Stimulated activated effector memory CD8-positive, alpha-beta T cell treated with anti-CD3 and anti-CD28 coated beads, Interleukin-12 subunit alpha, Interleukin-12 subunit beta, amount 100 ng/mL, for 72 hours (primary cell): ENCODE measurements at places on chromosomes 1 and 21.

- no peak for DNase-seq
Measured at GRCh38 chr1:88357729-88358128, 326.3 kb upstream of the PKN2 start.

DNA sequence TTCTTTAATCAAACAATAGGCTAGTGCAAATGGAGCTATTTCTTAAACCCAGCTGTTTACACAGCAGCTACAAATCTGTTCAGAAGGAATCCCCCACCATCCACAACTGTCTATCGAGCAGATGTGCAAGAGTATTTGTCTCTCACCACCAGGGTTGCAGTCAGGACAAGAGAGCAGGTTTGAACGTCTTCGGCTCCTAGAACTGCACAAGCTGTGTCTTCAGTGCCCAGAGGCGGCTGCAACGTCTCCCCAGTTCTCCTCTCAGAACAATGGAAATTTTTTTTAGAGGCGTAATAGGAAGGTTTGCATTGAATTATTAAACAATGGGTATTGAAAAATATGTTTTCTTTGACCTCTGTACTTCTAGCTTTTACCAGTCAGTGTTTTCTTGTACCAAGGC is 7.3 kb downstream of the OVAAL start:
- no peak for DNase-seq

DNA sequence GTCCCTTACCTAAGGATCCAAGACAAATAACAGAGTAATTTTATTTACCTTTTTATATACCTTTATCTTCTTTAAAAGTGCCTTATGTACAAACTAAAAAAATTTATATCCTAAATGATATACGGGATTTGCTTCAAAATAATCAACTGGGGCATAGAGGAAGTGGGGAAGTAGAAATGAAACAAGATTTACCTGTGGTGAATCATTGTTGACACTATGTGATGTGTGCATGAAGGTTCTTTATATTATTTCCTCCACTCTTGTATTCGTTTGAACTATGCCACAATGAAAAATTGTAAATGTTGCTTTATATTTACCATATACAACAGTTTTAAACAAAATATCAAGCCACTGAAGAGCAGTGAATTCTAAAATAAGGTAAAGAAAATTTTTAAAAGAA is 13.0 kb downstream of the RGS7 start:
- no peak for DNase-seq

GRCh38 chr1:90761156-90761555 is 44.1 kb upstream of the BARHL2 start:
- no peak for DNase-seq

- no peak for DNase-seq
Measured at GRCh38 chr1:155518484-155518883, 44.1 kb downstream of the ASH1L start.

GRCh38 chr1:18794561-18794960 is 64.9 kb downstream of the TAS1R2 start:
- no peak for DNase-seq

DNA sequence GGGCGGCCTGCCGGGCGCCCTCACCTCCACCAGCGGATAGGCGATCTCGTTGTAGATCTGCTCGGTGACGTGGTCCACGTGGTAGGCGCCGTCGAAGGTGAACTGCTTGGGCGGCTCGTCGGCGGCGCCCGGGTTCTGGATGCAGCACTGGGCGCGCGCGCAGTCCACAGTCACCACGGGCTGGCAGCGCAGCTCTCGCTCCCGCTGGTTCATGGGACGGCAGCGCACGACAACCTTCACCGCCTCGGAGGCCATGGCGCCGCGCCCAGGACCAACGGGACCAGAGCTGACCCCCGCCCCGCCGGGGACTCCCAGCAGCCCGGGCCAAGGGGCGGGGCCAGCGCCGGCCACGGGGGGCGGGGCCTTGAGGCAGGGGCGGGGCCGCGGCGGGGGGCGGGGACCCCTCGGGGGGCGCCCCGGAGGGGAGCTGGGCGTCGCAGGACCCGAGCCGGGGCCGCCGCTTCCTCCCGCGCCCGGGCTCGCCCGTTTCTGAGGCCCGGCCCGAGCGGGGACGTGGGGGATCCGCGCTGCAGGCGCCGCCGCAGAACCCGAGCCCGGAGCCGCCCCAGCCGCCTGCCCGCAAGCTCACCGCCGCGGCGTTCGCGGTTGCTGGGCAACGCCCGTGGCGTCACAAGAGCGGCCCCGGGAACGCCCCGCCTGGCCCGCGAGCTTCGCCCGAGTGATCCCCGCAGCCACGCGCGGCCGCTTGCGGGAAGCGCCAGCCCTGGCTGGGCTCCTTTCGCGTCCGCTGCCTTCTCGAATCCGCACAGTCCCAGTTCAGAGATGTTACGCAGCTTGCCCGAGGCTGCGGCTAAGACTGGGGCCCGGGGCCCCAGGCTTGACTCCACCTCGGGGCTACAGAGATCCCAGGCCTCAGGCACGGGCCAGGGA is at the start of gene KIF17:
Gene KIF17 (minus strand): TSS at position 556 of the 891 bp plus-strand sequence. CDS start 301 bp downstream, at position 255.
- DNase-seq, result peak; percentile 71

DNA sequence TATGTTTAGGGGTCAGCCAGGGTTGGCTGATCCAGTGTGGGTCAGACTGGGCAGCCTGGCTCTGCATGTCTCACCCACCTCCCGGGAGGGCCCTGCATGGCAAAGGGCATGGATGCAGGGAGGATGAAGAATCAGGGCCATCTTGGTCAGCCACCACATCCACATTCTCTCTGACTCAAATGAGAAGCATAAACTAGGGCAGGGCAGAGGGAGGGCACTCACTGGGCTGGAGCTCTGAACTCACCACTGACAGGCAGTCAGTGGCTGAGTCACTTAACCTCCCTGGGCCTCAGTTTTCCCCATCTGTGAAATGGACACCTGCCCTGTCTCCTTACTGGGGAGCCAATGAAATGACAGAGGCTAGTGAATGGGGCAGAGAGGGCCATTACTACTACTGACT is 4.3 kb upstream of the CELA2A start:
- no peak for DNase-seq

- no peak for DNase-seq
Measured at GRCh38 chr1:220955116-220955515, 75.9 kb downstream of the HLX start.

DNA sequence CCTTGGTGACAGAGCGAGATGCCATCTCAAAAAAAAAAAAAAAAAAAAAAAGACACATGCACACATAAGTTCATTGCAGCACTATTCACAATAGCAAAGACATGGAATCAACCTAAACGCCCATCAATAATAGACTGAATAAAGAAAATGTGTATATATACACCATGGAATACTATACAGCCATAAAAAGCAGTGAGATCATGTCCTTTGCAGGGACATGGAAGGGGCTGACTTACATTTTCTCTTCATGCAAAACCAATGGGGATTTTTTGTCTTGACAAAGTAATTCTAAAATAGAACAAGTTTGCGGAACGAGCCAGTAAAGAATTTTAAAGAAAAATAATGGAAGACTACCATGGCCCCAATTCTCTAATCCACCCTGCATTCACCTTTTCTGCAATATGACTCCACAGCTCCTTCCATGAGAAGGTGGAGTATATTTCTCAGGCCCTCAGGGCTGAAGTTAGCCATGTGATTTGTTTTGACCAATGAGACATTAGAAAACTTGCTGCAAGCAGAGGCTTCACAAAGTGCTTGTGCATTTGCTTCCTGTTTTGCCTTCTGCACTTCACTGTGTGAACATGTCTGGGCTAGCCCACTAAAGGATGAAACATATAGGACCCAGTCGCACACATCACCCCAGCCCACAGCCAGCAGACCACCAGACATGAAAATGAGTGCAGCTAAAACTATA is 78.8 kb upstream of the NR5A2 start:
- DNase-seq, result no peak

- no peak for DNase-seq
Measured at GRCh38 chr1:241309651-241310050, 47.4 kb downstream of the RGS7 start.

DNA sequence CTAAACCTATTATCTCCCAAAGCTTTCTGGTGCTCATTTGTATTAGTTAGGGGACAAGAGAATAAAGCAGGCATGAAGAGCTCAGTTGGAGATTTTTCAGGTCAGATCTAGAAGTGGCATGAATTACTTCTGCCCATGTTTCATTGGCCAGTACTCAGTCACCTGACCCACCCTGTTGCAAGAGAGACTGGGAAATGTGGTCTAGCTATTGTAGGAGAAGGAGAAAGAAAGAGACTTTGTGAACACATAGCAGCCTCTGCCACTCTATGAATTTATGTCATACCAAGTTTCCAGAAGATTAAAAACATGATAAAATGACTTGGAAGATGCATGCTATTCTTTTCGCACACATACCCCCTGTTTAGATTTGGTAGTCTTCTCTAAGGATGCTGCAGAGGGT is 302.3 kb upstream of the RUNX1 start:
- no peak for DNase-seq

DNA sequence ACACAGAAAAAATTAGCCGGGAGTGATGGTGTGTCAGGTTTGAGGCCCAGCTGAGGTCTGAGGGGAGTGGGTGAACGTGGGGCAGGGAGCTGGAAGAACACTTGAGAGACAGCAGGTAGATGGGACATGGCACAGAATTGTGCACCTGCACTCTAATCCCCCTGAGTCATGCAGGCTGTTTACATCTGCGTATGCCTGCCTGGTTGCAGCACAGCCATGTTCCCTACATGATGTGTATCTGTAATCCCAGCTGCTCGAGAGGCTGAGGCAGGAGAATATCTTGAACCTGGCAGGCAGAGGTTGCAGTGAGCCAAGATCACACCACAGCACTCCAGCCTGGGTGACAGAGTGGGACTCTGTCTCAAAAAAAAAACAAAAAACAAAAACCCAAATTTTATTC is 44.8 kb downstream of the ATP5PO start:
- no peak for DNase-seq

GRCh38 chr1:101506541-101507164 is 269.8 kb downstream of the S1PR1 start:
- peak; percentile 22 for DNase-seq

GRCh38 chr1:214422137-214422671 is 129.2 kb downstream of the PTPN14 start:
- DNase-seq, result no peak

DNA sequence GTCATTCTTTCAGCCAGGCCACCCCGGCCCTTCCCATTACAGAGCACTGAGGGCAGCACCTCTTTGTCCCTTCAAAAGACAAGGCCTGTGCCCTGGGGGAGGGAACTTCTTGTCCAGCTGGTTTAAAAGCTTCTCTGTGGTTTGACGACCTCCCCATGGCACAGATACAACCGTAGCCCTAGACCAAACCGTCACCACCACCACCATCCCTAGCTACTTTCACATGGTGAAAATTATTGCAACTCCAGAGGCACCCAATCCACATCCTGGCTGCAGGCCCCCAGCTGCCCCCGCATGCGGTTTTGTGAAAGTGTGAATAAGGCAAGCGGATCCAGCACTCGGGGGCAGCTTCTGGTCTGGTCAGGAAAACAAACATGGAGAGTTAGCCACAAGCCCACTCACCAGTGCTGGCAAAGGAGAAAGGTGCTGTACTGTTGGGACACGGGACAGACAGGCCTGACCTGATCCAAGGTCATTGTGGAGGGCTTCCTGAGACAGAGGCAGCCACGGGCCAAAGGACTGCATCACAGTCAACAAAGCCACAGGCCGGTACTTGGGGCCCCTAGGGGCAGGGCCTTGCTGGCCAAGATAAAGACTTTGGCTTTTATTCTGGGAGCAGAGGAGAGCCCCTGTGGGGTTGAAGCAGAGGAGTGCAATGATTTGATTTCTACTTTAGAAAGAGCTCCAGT is 31.2 kb downstream of the CDCA8 start:
- DNase-seq, result no peak

- no peak for DNase-seq
Measured at GRCh38 chr1:36372617-36373016, 13.1 kb downstream of the STK40 start.

- no peak for DNase-seq
Measured at GRCh38 chr1:43766086-43766784, 58.9 kb downstream of the ST3GAL3 start.

GRCh38 chr1:59195151-59195550 is 101.7 kb upstream of the FGGY start:
- DNase-seq, result no peak

DNA sequence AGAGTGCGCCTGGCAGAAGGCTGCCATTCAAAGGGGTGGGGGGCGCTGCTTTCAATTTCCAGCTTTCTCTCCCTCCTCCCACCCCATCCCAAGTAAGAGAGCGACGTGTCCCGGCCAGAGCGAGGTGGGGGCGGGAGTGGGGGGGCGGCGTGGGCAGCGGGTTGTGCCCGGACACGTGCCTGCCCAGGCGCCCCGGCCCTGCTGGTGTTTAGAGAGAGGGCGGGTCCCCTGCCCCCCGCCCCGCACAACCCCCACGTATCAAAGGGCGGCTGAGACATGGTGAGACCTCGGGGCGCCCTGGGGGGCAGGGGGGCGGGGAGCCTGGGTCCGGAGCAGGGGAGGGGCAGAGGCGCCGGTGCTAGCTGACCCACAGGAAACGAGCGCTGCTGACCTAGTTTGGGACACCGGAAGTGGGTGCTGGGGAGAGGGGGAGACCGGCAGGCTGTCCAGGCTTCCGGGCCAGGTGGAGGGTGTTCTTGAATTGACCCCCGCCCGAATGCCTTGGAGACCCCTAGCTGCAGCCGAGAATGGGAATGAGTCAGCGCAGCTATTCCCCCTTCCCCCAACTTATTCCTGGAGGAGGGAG is 1.3 kb downstream of the ZBTB7B start:
- DNase-seq, result no peak

- DNase-seq, result no peak
Measured at GRCh38 chr1:230901671-230902070, 33.4 kb upstream of the C1orf198 start.

GRCh38 chr1:8941906-8942305 is 3.8 kb upstream of the CA6 start:
- DNase-seq, result no peak

GRCh38 chr1:220426989-220427388 is 100.9 kb upstream of the MARK1 start:
- DNase-seq, result no peak

DNA sequence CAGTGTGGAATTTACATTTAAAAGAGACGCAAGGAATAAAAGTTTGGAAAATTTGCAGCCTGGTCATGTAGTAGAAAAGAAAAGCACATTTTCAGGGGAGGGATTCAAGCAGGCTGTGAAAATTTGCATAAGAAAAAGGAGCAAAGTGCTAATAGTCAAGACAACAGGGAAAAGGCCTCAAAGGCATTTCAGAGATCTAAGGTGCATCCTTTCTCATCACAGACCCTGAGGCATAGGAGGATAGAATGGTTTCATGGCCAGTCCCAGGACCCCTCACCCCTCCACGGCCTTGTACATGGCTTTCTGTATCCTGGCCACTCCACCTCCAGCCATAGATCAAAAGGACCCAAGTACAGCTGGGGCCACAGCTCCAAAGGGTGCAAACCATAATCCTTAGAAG is 380.5 kb upstream of the BRINP3 start:
- no peak for DNase-seq

DNA sequence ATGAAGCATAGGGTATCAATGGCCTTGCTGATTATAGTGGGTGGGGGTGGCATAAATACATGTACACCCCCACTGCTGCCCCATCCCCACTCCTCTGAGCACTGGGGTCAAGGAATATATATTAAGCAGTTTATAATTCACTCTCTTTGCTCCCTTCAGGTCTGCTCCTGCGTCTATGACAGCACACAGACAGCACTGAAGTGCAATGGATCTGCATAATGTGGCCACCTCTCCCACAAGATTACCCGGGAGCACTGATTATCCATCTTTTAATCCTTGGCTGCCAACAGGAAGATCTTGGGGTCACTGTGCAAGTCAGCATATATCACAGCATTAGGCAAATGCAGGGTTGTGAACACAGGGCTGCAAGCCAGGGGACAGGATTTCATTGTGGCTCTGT is 19.3 kb downstream of the RXRG start:
- DNase-seq, result no peak

- no peak for DNase-seq
Measured at GRCh38 chr1:198531891-198532290, 8.6 kb downstream of the ATP6V1G3 start.
